ENCODE measurements at places on chromosomes 2 and 18.

- DNase-seq, result peak; percentile 34
These were observed 14.9 kb upstream of the CNNM3 start for GRCh38 chr2:96801005-96801785.

- DNase-seq, result no peak
These were observed 104.4 kb upstream of the SLC8A1 start for GRCh38 chr2:40556293-40556692.

GRCh38 chr2:121212661-121213325, 72.2 kb downstream of the TFCP2L1 start:
- no peak for DNase-seq

DNA sequence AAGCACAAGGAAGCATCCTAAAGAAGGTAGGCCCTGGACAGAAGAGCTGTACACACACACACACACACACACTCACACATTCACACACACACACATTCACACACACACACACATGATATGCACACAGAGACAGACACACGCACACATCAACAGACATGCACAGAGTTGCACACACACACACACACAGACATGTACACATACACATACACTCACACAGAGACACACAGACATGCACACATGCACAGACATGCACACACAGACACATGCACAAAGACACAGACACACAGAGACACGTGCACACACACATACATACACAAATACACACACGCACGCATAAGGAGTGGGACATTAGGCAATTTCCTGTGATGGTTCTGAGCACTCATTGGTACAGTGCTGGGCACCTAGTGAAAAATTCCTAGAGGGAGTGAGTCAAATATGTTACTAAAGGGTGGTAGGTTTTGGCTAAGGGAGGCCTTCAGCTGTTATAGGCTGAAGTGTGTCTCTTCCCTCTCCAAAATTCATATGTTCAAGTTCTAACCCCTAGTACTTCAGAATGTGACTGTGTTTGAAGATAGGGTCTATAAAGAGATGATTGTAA, 26.4 kb downstream of the THNSL2 start:
- no peak for DNase-seq

DNA sequence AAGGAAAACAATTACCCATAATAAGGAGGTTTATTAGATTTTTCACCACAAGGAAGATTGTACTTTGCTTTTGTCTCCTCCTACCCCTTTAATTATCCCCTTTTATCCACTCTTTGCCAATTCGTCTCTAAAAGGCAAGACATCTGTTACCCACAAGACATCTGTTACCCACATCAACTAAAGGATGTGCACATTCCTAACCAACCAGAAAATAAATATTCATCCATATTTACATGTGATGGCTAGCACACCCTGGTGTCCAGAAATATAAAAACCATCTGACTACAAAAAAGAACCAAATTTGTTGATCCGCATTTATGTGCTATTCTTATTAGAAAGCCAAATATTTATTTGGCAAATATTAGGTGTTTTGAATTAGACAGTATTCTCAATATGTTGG, 35.7 kb downstream of the ACVR1C start:
- DNase-seq, result no peak

- no peak for DNase-seq
These were observed 16.1 kb downstream of the COLEC11 start for GRCh38 chr2:3610881-3611505.

GRCh38 chr2:172893111-172893510, 157.5 kb downstream of the RAPGEF4 start:
- no peak for DNase-seq

GRCh38 chr2:176421297-176422050, 152.2 kb downstream of the MTX2 start:
- no peak for DNase-seq

DNA sequence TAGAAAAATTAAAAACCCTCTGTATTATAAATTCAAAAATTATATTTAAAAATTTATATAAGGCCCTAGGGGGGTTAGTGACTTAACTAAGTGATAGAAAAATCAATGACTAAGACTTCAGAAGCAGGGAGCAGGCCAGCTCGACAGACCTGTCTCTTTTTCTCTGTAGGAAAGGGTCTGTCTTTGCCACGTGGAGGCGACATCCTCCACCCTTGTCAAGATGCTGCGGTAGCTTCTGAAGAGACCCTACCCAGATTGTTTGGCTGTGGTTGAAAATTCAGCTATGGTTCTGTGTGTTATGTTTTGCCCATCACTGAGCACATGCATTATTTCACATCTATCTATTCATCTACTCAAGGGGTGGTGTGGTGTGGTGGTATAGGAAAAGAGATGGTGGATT, 8.2 kb upstream of the SLC4A3 start:
- DNase-seq, result no peak

GRCh38 chr2:11774600-11774999, 28.2 kb downstream of the LPIN1 start:
- no peak for DNase-seq

GRCh38 chr2:172456002-172456401, 28.6 kb downstream of the ITGA6 start:
- no peak for DNase-seq

DNA sequence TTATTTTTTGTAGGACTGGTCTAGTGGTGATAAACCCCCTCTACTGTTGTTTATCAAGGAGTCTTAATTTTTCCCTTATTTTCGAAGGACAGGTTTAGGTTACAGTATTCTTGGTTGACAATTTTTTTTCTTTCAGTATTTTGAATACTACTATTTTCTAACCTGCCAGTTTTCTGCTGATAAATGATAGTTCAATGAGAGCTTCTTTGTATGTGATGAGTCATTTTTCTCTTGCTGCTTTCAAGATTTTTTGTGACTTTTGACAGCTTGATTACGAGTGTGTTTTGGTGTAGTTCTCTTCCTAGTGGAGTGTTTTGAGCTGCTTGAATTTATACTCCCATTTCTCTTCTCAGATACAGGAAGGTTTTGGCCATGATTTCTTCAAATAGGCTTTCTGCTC, 77.5 kb downstream of the ACSL3 start:
- no peak for DNase-seq

- no peak for DNase-seq
These were observed 105.5 kb downstream of the UGGT1 start for GRCh38 chr2:128196471-128196931.

GRCh38 chr2:127672341-127673224, 2.7 kb downstream of the LIMS2 start:
- DNase-seq, result no peak
